Type B pancreatic cell (in vitro differentiated cells): ENCODE measurements at places on chromosomes 3 and 15.
A peak's percentile ranks its signal among the peaks of the same experiment; 100 is the strongest.

DNA sequence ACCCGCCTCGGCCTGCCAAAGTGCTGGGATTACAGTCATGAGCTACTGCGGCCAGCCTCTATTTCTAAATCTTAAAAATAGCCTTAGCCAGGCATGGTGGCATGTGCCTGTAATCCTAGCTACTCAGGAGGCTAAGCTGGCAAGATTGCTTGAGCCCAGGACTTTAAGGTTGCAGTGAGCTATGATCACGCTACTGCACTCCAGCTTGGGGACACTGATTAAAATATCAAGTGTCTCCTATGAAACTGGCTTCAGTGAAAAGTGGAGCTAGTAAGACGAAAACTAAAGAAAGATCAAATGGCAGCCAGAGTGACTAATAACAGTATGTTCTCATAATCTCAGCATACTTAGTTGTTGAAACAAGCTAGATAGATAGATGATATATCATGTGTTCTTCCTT, 112.5 kb downstream of the STT3B start:
- H3K27me3 ChIP-seq: no peaks in the 10 kb centered on the region
- no peaks in the 10 kb centered on the region for H3K4me1 ChIP-seq
- H3K4me3 ChIP-seq: no peak overlapping the region
- no peak for DNase-seq
- no peak overlapping the region for H3K27ac ChIP-seq
- peaks cover 53% of the 10 kb centered on the region for H3K36me3 ChIP-seq

- H3K4me3 ChIP-seq: peak overlapping the region; percentile 34
- H3K4me1 ChIP-seq: peaks cover 17% of the 10 kb centered on the region
Observed at GRCh38 chr3:151816091-151816604, 2.2 kb downstream of the AADAC start.

GRCh38 chr3:20772869-20773268, 586.9 kb upstream of the SGO1 start:
- H3K27ac ChIP-seq: no peak overlapping the region
- no peak for DNase-seq
- no peaks in the 10 kb centered on the region for H3K36me3 ChIP-seq
- H3K4me1 ChIP-seq: no peaks in the 10 kb centered on the region
- H3K4me3 ChIP-seq: no peak overlapping the region
- H3K27me3 ChIP-seq: no peaks in the 10 kb centered on the region

GRCh38 chr3:143654906-143655305, 193.4 kb downstream of the SLC9A9 start:
- no peaks in the 10 kb centered on the region for H3K27me3 ChIP-seq
- no peaks in the 10 kb centered on the region for H3K4me1 ChIP-seq
- no peak for DNase-seq
- no peak overlapping the region for H3K27ac ChIP-seq
- H3K36me3 ChIP-seq: no peaks in the 10 kb centered on the region

DNA sequence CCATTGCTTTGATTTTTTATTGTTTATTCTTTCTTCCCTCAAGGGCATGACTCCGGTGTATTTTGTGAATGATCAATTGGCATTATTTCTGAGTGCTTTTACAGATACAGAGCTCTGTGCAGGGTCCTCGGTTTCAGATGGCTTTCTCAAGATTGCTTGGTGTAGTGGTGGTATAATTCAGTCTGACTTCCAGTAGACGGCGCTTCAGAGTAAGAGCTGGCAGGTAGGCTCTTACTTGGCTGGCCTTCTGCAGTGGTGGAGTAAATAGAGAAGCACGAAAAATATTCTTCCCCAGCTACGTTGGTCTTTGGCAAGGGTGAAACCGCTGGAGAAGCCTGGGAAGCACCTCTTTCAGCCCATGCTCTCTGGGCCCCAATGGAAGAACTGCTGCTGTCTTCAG, 723.0 kb upstream of the BCHE start:
- no peaks in the 10 kb centered on the region for H3K27me3 ChIP-seq
- H3K36me3 ChIP-seq: no peaks in the 10 kb centered on the region
- no peak for DNase-seq
- H3K4me3 ChIP-seq: no peak overlapping the region

DNA sequence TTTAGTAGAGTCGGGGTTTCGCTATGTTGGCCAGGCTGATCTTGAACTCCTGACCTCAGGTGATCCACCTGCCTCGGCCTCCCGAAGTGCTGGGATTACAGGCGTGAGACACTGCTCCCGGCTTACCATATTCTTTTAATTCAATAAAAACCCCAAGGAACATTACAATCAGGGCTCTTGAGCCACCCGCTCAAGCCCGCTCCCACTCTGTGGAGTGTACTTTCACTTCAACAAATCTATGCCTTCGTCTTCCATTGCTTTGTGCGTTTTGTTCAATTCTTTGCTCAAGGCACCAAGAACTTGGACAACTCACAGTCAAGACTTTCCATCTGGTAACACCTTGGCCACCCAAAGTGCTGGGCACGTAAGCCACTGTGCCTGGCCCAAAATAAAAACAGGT, 63.0 kb upstream of the PPIB start:
- DNase-seq: no peak
- H3K36me3 ChIP-seq: peaks cover 10% of the 10 kb centered on the region
- no peaks in the 10 kb centered on the region for H3K27me3 ChIP-seq
- no peak overlapping the region for H3K27ac ChIP-seq
- no peak overlapping the region for H3K4me3 ChIP-seq
- peaks cover 13% of the 10 kb centered on the region for H3K4me1 ChIP-seq

GRCh38 chr15:69524296-69524695, 71.7 kb downstream of the RPLP1 start:
- no peak overlapping the region for H3K4me3 ChIP-seq
- no peak overlapping the region for H3K27ac ChIP-seq
- H3K27me3 ChIP-seq: peaks cover 42% of the 10 kb centered on the region
- DNase-seq: no peak

DNA sequence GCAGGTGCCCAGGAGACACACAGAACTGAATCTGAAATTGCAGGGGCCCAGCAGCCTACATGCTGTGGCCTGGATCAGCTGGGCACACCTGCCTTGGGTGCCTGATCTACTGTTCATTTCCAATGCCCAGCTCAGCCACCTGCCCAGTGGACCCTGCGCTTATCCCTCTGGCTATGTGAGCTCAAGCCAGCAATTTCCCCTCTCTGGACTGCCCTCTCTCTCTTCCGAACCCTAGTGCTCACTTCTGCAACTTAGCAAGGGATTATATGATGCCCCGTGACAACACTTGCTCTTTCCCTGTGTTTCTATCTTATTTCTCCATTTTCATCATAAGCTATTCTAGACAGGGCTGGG, 276.0 kb downstream of the UACA start:
- peaks cover 40% of the 10 kb centered on the region for H3K27me3 ChIP-seq
- no peak overlapping the region for H3K27ac ChIP-seq
- H3K36me3 ChIP-seq: no peaks in the 10 kb centered on the region
- no peak overlapping the region for H3K4me3 ChIP-seq
- DNase-seq: no peak

DNA sequence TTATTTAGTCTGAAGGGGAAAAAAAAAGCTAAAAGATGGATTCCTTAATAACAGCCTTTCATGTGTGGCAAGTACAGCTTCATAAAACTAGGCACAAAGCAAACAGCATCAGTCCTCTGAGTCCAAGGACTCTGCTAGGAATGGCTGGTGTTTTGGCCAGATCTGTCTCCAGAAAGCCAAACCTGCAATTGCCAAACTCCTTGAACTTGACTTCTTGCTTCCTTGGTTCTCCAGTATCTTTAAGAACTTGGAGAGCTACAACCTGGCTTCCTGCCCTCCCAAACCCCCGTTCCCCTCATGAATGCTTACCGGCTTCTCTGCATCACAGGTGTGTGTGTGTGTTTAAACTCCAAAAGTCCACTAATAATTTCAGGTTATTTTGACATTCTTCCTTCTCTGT, 1.6 kb upstream of the PLOD2 start:
- peak overlapping the region; percentile 88 for H3K4me3 ChIP-seq
- peak overlapping the region; percentile 82 for H3K27ac ChIP-seq
- no peak for DNase-seq
- peaks cover 4% of the 10 kb centered on the region for H3K36me3 ChIP-seq

DNA sequence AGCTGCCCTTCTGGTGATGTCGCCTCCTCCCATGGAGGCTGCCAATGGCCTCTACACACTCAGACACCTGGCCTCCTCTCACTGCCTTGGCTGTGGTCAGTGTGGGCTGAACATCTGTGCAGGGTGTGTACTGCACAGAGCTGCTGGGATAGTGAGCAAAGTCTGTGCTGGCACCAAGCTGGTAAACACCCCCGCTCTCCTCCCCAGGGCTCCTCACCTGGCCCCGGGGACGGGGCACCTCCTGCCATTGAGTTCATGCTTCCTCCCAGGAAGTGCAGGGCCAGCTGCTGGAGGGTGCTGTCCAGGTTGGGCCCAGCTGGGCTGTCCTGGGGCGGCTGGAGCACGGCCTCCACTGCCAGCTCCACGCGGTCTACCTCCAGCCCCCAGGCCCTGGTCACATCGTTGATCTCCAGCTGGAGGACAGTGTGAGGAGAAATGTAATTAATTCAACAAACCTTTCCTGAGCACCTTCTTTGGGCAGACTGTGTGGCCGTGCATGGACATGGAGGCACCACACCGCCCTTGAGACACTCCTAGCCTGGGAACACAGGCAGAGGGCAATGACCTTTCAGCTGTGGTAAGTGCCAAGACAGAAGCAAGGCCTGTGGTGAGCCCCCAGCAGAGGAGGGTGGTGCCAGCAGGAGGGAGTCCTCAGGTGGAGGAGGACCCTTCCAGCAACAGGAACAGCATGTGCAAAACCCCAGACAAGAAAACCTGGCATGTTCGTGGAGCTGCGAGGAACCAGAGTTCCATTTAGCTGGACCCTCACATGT, 6.8 kb downstream of the STOML1 start:
- no peak overlapping the region for H3K4me3 ChIP-seq
- H3K4me1 ChIP-seq: peaks cover 17% of the 10 kb centered on the region
- no peak for DNase-seq
- no peaks in the 10 kb centered on the region for H3K27me3 ChIP-seq
- no peak overlapping the region for H3K27ac ChIP-seq

DNA sequence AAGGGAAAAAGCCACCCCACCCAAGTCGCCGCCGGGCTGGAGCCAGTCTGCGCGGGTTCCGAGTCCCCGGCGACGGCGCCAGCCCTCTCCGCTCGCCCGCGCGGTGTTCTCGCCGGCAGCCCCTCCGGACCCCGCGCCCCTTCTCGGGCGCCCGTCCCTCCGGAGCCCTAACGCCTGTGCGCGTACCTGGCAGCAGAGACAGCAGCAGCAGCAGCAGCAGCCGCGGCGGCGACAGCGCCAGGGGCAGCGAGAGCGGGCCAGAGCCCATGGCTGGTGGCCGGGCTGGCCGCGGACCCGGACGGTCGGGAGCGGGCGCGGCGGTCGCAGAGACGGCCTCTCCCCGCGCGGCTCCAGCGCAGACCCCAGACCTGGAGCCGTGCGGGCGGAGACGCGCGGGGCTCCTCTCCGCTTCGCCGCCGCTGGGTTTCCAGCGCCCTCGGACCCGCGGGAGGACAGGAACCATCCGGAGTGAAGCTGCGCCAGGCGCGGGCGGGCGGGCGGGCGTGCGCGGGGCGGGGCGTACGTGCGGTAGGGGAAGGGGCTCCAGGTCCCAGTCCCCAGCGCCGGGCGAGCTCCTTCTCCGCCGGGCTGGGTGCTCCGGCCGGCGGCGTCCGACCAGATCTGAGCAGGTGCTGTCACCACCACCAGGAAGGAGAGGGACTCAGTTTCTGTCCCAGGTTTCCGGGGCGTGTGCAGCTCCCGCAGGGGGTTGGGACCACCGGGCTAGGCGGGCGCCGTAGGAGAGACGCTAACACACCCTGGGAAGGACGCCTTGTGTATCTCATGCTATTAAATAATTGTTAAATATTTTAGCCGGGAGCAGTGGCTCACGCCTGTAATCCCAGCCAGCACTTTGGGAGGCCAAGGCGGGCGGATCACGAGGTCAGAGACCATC, at the start of gene CHRNA3:
CHRNA3 (minus strand) TSS at position 470 of the 895 bp plus-strand sequence; CDS start at position 268, 202 bp downstream.
- no peak within 1 kb of the TSS for H3K27ac ChIP-seq
- peak within 1 kb of the TSS; percentile 81 for H3K4me3 ChIP-seq
- peaks cover 13% of the 10 kb centered on the region for H3K4me1 ChIP-seq
- peaks cover 4% of the 10 kb centered on the region for H3K36me3 ChIP-seq

DNA sequence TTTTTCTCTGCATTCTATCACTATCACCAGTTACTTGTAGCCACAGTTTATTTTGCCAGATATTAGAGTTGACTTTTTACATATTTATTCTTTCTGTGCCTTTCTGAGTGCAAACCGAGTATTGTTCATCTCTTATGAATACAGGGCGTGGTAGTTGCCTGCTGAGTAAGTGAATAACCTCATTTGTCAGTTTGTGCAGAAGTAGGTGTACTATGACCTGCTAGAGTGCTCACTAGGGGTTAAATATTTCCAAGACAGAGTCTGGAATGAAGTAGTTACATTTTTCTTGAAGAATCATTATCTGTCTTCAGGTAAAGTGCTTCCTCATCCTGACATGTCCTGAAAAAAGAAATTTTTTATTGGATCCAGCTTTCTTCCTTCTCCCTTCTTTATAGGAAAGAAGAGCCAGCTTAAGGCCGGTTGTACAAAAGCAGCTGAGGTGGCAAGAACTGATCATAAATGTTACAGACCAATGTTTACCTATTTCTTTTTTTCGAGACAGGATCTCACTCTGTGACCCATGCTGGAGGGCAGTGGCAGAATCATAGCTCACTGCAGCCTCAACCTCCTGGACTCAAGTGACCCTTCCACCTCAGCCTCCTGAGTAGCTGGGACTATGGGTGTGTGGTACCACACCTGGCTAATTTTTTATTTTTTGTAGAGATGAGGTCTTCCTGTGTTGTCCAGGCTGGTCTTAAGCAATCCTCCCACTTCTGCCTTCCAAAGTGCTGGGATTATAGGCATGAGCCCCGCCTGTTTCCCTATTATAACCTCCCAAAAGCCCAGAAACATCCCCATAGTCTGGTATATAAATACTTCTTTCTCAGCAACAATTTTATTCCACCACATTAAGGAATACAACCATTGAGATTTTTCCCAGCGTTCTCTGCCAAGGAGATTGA, 182.5 kb downstream of the TPRG1 start:
- peaks cover 22% of the 10 kb centered on the region for H3K4me1 ChIP-seq
- no peak for DNase-seq
- H3K27me3 ChIP-seq: no peaks in the 10 kb centered on the region
- peak overlapping the region; percentile 35 for H3K4me3 ChIP-seq
- H3K27ac ChIP-seq: peak overlapping the region; percentile 80
- peaks cover 4% of the 10 kb centered on the region for H3K36me3 ChIP-seq

DNA sequence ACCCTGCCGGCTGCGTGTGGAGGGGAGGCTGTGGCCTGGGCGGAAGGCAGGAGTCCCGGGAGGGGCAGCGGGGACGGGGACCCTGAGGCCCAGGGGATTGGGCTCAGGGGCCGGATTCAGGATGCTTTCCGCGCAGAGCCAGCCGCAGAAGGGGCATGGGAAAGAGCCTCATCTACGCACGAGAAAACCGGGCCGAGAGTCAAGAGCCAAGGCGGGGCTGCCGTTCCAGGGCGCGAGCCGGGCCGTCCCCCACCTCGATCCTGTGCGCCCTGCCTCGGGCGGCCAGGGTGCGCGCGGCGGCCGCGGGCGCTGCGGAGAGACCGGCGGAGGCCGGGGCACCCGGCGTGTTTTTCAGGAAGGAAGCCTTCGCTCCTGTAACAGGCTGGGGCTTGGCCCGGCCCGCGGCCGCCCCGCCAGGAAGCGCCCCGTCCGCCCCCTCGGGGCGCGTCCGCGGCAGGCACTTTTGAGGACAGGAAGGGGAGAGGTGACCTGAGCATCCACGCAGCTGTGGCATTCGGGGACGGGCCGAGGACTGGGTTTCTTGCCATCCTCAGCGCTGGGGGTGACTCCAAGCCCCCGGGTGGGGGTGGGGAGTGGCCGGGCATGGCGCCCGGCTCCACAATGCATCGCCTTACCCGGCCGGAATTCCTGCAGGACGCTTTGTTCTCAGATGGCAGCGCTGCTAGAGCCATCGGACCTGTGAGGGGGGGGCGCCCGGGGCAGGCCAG, 62.3 kb upstream of the GATA2 start:
- no peaks in the 10 kb centered on the region for H3K36me3 ChIP-seq
- H3K27me3 ChIP-seq: peaks cover 54% of the 10 kb centered on the region
- H3K4me3 ChIP-seq: no peak overlapping the region
- H3K4me1 ChIP-seq: peaks cover 4% of the 10 kb centered on the region
- no peak for DNase-seq

GRCh38 chr3:134362670-134363380, 11.4 kb downstream of the AMOTL2 start:
- H3K27ac ChIP-seq: peak overlapping the region; percentile 93
- H3K36me3 ChIP-seq: peaks cover 37% of the 10 kb centered on the region
- peaks cover 37% of the 10 kb centered on the region for H3K4me1 ChIP-seq
